ENCODE measurements at places on chromosomes 13 and 19.

GRCh38 chr13:48873587-48873986 is 102.1 kb upstream of the FNDC3A start:
- DNase-seq: no peak

GRCh38 chr13:29964181-29964845 is 113.9 kb upstream of the UBL3 start:
- DNase-seq: no peak

DNA sequence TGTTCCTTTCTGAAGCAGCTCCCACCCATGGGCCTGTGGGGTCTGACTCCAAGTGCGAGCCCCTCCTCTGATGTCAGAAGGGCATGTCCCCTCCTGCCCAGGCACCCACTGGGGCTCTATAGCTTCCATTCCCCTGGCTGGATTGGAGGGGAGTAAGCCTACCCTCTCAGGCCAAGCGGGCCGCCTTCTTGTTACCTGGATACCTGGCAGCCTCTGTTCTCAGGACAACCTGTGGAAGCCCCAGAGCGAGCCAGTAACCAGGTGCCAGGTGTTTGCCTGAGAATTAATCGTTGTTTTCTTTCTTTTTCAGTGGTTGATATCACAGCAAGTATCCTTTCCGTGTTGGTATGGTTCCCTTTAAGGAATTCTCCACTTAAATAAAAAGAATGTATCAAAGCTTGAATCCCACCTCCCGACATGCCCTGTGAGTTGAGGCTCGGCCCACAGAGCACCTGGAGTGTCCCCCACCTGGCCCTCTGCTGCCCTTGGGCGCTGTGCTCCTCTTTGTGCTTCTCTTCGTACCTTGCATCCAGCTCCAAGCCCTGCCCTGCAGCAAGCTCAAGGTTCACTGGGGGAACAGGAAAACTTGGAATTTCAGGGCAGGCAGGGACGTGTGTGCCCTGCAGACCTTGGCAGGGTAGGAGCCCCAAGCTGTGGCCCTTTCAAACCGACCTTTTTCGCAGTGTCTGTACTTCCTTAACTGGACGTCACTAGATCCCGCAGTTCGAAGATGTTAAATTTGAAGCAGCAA is 15.0 kb downstream of the MAU2 start:
- no peak for DNase-seq

DNA sequence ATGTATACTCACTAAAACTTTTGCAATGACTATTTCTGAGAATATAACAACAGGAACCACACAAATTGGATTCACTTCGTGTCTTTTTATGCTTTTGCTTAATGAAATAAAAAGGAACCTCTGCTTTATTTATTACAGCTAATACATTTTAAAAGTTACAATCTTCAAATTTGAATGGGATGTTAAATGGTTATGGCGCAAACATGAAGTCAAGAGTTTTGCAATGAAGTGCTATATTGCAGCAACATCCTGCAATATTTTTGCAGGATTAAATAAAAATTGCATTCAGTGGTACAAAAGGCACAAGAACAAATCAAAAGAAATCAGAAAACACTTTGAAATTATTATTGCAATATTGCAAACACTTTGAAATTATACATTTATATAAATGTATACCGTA is 1519.0 kb upstream of the MIR17HG start:
- no peak for DNase-seq

- DNase-seq: no peak
Measured at GRCh38 chr19:16944626-16945363, 56.0 kb downstream of the F2RL3 start.

DNA sequence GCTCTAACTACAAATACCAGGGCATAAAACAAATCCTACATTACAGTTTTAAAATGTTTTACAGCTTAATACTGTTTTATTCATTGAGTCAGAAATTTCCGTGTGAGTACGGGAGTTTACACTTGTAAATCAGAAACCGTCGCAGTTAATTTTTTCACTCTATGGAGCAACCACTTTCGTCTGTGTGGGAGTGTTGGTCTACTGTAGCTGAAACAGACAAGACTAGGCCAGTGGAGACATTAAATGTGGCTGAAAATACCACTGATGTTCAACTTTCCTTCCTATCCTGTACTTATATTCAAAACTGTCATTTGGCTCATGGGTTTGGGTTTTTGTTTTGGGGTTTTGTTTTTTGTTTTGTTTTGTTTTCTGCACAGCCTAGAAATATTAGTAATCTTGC is 268.7 kb downstream of the DCT start:
- DNase-seq: no peak

GRCh38 chr13:50189450-50189849 is 174.2 kb downstream of the KCNRG start:
- no peak for DNase-seq

- DNase-seq: no peak
Measured at GRCh38 chr13:45368571-45368970, 27.6 kb upstream of the TPT1 start.

DNA sequence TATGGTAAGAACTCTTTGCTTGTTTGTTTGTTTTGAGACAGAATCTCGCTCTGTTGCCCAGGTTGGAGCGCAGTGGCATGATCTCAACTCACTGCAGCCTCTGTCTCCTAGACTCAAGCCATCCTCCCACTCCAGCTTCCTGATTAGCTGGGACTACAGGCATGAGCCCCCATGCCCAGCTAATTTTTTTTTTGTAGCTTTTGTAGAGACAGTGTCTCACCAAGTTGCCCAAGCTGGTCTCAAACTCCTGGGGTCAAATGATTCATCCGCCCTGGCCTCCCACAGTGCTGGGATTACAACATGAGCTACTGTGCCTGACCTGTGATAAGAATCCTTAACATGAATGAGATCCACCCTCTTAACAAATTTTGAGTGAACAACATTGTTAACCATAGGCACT is 183.9 kb upstream of the TSHZ3 start:
- DNase-seq: no peak

DNA sequence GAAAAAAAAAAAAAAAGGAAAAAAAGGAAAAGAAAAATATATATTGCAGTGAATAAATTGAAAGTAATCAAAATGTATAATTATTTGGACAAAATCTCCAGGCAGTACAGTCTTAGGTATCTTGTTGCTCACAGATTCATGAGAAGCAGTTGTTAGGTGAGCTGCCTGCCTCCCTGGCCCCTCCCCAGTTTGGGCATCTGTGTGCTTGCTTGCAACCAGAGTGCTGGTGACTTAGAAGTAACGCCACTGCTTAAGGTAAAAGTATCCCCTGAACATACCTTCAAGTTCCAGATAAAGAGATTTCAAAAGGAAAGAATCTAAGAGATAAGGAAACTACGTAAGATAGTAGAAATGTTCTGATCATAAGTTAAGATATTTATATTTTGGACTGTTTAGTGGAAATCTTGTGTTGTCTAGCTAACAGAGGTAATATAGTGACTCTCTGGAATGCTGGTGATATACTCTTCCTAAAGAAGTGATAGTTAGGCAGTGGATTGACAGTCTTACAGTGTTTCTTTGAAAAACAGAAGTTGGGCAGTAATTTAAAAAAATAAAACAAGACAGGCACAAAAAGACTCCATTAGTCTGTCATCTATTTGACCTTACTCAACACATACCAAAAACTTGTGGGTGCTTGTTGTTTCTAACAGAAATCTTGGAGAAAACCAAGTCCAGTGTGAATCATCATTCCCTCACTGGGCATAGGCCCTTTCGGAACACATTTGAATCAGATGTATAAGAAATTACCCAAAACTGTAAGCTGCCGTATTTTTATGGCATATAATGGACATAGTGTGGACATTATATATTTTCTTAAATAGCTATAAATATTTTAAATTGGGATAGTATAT is 38.3 kb upstream of the KCTD4 start:
- DNase-seq: no peak
